ENCODE measurements at places on chromosomes 1 and 21.

DNA sequence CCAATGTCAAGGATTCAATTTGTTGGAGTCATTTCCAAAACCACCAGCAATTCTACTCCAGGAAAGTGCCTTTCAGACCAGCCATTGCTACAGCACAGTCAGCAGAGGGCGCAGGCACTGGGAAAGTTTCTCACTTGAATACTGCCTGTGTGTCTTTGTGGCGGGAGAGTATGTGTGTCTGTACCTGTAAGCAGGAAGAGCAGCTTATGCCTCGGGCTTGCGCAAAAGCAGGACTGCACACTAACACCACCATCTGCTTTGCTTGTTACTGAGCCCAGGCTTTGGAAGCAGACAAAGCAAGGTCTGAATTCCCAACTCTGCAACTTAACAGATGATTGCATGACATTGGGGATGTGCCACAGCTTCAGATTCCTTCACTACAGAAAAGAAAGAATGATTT, 7.0 kb upstream of the CTSE start:
- peak; percentile 81 for DNase-seq

GRCh38 chr1:9326596-9326995, 33.9 kb downstream of the SPSB1 start:
- DNase-seq, result peak; percentile 85

- DNase-seq, result peak; percentile 77
These were observed 780 bp downstream of the HIVEP3 start for GRCh38 chr1:41917835-41918449.

GRCh38 chr1:24415910-24416665, 486 bp downstream of the NIPAL3 start:
- peak; percentile 55 for DNase-seq

DNA sequence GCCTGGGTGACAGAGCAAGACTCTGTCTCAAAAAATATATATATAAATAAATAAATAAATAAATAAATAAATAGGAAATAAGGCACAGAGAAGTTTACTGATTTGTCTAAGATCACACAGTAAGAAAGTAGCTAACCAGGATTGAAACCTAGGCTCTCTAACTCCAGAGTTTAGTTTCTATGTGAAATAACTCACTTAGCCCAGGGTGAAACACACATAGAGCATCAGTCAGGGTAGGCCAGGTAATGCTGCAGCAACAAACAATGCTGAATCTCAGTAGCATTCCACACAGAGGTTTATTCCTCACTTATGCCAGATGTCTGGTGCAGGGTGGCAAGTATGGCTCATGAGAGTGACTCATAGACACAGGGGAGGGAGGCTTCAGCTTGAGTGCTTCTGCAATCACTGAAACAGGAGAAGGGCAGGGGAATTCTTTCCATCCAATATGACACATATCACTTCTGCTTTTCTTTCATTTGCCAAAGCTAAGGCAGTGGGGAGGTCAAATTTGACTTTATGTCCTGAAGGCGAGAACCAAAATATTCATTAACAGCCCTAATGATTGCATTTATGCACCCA, 37.1 kb upstream of the KANK4 start:
- DNase-seq, result peak; percentile 82

DNA sequence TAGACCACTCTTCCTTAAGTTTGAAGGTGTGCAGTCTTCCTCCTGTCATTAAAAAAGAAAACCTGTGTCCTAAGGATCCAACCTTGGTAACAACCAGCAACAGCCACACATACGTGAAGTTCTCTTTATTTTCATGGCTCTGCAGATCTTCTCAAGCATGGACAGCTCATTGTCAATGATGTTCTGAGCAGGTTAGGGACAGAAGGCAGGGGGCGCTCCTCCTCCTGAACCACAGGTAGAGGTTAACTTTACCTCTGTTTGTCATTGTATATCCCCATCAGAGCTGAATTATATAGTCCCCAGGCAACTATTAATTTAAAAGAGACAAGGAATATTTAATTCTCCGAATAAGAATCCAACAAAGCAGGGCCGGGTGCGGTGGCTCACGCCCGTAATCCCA, 52.5 kb upstream of the CR2 start:
- DNase-seq, result no peak

GRCh38 chr1:207789792-207790787, 38.2 kb downstream of the CD46 start:
- DNase-seq, result no peak

DNA sequence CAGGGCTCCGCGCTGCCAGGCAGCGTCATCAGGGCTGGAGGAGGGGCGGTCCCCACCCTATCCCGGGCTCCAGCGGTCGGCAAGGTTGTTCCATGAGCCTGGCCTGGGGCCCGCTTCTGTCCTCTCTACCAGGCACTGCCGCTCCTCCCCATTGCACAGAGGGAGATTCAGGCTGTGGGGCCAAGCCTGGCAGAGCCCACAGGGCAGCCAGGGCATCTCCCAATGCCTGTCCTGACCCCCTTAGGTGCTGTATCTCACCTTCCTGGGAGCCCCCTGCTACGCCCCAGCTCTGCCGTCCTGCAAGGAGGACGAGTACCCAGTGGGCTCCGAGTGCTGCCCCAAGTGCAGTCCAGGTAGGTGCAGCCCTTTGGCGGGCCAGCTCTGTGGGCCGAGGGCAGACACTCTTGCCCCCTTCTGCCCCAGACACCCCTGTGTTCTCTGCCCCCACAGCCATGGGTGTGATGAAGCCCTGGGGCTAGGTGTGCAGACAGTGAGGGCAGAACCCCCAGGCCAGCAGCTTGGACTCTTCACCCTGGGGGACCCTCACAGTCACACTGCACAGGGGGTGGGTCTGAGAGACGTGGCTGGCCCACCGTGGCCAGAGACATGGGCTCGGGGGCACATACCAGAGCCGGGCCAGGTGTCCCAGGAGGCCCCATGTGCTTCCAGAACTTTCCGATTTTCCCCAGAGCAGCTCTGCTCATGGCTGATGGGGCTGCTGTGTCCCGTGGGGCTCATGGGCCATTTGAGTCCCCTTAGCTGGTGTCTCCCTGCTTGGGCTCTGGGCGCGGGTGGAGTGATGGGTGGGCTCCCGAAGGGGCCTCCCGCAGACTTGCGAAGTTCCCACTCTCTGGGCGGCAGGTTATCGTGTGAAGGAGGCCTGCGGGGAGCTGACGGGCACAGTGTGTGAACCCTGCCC, 1.6 kb downstream of the TNFRSF14 start:
- DNase-seq, result no peak

DNA sequence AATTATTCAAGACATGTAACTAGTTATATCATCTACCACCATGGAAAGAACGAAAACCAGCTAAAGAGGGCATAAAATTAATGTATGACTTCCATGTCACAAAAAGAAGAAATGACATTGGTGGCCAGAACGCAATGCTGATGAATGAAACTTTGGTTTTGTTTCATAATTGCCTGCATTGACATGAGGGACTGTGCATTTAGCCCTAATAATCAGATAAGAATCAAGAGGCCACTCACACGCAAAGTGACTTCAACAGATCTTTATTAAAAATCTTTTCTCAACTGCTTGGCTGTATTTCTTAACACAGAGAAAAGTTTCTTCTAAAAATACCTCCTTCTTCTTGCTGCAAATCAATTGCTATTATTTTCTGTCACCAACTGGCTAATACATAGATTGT, 184.7 kb upstream of the RUNX1 start:
- no peak for DNase-seq

- no peak for DNase-seq
These were observed 262.0 kb upstream of the CXADR start for GRCh38 chr21:17250778-17251241.

DNA sequence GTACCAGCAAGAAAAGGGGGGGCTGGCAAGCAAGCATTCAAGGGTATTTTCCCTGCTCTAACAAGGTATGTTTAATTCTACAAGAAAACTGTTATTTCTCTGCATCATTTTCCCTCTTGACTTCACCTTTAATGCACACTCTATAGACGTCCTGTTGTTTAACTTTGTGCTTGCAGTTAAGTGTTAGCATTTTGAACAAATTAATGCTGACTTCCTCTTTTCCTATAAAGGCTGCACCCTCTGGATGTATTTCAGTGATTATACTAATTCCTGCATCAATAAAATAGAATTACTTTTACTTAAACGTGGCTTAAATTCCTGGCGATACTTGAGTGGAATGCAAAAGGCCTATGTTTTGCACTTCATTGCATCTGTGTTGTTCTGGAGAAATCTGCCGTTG, 183.3 kb downstream of the KCNJ6 start:
- DNase-seq, result no peak

GRCh38 chr1:152107984-152108881, 7.0 kb downstream of the TCHH start:
- peak; percentile 5 for DNase-seq

DNA sequence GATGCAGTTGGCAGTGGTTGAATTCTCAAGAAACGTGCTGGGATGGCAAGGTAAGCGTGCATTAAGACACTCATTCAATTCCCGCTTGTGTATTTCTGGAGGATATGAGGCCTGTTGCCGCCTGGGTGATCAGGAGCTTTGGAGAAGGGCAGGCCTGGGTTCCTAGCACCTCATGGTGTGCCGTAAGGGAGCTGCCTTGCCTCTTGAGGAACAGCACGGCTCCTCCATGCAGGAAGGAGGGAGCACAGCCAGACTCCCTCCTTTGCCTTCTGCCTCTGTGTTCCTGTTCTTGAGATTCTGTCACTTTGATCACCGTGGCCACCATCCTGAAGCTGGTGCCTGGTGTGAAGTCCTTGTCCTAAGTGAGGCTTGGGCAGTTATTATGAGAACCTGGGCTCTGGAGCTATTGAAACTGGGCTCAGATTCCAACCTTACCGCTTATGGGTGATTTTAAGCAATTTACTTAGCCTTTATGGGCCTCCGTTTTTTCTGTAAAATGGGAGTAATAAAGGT, 18.3 kb downstream of the SLFNL1 start:
- no peak for DNase-seq

GRCh38 chr1:64912191-64912590, 54.2 kb downstream of the JAK1 start:
- no peak for DNase-seq

DNA sequence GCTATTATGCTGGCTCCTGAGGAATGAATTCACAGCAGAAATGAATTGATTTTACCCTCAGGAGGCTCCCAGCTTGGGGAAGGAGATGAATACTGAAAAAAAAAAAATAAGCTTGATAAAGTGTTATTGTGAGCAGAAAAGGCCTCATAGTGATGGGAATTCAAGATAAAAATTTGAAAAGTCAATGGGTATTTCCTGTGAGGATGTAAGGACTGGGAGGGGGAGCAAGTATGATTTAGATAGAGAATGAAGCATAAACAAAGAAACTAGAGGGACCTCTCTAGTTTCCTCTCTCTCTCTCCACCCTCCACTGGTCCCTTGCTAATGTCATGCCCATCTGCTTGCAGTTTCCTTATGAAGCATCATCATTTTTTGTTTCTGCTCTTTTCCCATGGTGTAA, 439.0 kb upstream of the PLXNA2 start:
- no peak for DNase-seq

GRCh38 chr21:18334066-18334465, 69.5 kb downstream of the TMPRSS15 start:
- DNase-seq, result no peak

DNA sequence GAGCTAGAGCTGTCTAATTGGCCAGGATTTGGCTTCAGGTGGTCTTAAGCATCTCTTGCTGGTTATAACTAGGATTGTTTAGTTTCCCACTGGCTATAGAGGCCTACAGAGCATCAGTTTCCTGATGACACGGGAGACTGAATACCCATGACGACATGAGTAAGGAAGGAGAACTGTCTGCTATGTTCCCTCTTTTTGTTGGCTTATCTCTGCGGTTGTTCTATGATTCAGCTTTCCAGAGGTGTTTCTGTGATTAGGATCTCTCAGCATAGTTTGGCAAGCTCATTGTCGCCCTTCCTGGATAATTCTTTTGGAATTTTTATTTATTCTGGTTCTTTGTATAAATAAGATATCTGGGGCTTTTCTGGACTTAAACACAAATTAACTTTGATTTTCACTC, 163.4 kb downstream of the OLFM3 start:
- DNase-seq, result peak; percentile 7

GRCh38 chr1:229279242-229279641, 8.3 kb downstream of the RAB4A start:
- no peak for DNase-seq

GRCh38 chr1:55716151-55716550, 501.0 kb upstream of the USP24 start:
- DNase-seq, result no peak

GRCh38 chr1:95957748-95958147, 723.7 kb downstream of the RWDD3 start:
- peak; percentile 42 for DNase-seq

- DNase-seq, result no peak
These were observed 137.4 kb downstream of the KIF26B start for GRCh38 chr1:245292141-245292540.

GRCh38 chr1:153670257-153670858, 435 bp downstream of the ILF2 start:
- no peak for DNase-seq

- no peak for DNase-seq
These were observed 26.6 kb upstream of the RGS13 start for GRCh38 chr1:192609110-192610079.

DNA sequence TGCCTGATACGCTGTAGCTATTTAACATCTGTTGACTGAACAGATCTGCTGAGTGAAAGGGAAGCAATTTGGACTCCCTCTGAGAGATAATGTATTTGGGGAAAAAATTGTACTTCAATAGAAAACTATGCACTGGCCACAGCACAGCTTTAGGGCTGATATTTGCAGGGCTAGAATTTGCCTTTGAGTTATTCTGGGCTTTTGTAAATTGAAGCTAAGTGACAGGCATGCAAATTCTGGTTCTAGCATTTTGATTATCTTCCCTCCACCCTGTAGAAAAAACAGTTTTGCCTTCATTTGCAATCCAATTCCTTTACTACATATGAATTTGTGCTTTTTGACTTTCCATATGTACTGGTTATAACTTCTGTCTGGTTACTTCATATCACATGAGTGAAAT, 7.9 kb downstream of the KYAT3 start:
- DNase-seq, result peak; percentile 25

GRCh38 chr21:37876561-37876960, 39.7 kb downstream of the KCNJ6 start:
- no peak for DNase-seq

GRCh38 chr1:10733474-10734366, 62.7 kb downstream of the CASZ1 start:
- no peak for DNase-seq

DNA sequence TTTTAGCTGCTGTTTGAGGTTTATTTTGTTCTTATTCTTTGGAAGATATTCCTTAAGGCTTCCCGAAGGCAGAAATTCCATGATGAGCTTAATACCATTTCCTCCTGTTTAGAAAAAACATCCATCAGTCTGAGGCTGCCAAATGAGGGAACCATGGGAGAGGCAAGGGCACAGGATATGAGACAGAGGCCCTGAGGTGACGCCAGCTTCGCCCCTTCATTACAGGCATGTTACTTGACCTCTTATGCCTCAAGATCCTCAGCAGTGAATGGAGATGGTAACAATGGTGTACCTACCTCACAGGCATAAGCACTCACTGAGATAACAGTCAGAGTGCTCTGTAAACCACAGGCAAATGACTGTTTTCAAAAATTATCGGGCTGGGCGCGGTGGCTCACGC, 93.6 kb downstream of the RAVER2 start:
- DNase-seq, result no peak

GRCh38 chr1:170153417-170153816, 7.7 kb downstream of the NTMT2 start:
- no peak for DNase-seq

GRCh38 chr1:11741919-11742558, 6.1 kb downstream of the AGTRAP start:
- peak; percentile 36 for DNase-seq

GRCh38 chr1:192916021-192916420, 107.2 kb downstream of the RGS2 start:
- DNase-seq, result no peak

Measured in astrocyte of the hippocampus (primary cell).